Body of pancreas (tissue), 4 donors: ENCODE measurements at places on chromosomes 5 and 9.

- no peak for DNase-seq
Observed at GRCh38 chr5:174176511-174176910, 131.0 kb downstream of the NSG2 start.

DNA sequence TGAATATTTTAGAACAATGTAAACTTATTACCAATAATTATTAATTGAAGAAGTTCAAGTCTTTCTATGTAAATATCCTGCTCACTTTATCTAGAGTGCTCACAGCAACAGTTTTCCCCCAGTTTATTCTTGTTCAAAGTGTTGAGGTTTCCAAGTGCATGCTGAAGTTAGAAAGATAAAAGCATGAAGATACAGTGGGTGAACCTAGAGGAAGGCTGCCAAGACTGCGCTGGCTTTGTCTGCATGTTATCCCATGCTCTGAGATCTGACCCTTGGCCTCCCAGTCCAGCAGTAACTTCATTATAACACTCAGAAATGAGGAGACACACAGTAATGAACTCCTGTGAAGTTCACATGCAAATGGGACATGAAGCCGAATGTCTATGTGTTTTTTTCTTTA is 76.0 kb upstream of the PIP5K1B start:
- peak; percentile 22 for DNase-seq

DNA sequence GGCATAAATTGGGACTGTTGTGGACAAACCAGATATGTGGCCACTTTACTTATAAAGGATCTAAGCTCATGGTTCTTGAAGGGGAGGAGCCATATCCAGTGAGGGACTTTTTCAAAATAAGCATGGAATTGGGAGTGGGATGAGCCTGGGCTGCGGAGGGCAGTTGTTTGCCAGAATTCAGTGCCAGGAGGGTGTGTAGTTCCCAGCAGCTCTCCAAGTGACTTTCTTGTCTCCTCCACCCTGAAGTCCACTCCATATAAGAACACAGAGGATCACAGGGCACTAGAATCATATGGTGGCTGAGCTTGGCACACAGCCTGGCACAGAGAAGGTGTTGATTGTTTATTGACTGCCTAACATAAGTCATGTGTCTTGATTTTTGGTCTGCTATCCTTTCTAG is 121.1 kb downstream of the CAVIN4 start:
- DNase-seq, result no peak

GRCh38 chr9:107409581-107410389 is 79.8 kb downstream of the KLF4 start:
- DNase-seq, result no peak

DNA sequence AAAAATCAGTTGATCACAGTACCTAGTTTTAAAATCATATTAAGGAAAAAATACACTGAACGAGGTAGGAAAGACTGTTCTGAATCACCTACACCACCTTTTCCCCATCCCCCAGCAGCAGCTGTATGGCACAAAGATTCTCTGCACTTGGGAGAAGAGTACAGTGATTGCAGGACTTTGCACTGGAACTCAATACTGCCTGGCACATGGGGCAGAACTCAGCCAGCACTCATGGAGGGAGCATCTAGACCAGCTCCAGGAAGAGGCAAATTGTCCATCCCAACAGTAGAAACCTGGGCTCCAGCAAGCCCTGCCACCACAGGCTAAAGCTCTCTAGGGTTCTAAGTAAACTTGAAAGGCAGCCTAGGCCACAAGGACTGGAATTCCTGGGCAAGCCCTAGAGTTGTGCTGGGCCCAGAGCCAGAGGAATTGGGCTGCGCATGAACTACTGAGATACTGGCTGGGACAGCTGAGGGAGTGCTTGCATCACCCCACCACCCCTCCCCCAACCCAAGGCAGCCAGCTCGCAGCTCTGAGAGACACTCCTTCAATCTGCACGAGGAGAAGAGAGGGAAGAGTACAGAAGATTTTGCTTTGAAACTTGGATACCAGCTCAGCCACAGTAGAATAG is 654.4 kb upstream of the CDH6 start:
- no peak for DNase-seq

- peak; percentile 94 for DNase-seq
Observed at GRCh38 chr9:135281791-135282737, 194.6 kb downstream of the OLFM1 start.

DNA sequence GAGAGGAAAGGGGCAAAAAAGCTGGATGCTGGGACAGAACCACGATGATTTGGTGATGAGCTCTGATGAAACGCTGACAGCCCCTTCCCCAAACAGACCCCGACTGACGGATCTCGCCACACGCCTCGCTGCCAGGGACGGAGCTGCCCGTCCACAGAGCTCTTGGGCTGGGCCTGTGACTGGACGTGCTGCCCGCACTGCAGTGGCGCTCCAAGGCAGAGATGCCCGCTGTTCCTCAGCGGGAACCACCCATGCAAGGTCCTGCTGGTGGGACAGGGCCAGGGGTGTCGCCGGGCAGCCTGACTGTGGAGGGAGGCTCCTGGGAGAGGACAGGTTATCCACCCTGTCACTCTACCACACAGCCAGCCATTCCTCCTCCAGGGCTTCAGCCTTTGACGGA is 66.0 kb upstream of the SARDH start:
- no peak for DNase-seq

DNA sequence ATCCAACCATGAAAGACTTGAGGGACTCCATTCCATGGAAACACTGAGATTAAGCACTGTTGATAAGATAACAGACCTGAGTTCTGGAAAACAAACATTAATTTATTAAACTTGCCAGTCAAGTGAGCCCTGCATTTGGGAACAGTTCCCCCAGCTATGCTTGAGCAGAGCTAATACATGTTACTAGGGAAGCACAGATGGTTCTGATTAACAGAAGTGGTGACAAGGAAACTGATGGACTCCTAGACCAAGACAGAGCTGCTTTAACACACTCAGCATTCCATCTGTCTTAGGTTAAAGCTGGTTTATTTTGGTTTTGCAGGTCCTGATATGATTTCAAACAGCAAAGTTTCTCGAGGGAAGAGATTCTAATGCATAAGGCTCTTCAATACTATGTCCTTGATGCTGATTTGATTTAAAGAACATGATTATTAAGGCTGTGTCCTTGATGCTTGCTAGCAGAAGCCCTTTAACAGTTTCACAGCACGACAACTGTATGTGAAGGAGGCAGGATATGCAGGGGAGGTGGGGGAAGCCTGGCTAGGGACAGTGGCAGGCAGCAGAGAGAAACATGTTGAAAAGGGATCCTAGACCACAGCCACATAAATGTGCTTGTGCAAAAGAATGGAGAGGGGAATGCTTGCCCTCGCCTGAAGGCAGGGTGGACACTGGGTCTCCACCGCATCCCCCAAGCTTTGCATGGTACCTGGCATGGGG is 66.2 kb downstream of the ACTBL2 start:
- no peak for DNase-seq

DNA sequence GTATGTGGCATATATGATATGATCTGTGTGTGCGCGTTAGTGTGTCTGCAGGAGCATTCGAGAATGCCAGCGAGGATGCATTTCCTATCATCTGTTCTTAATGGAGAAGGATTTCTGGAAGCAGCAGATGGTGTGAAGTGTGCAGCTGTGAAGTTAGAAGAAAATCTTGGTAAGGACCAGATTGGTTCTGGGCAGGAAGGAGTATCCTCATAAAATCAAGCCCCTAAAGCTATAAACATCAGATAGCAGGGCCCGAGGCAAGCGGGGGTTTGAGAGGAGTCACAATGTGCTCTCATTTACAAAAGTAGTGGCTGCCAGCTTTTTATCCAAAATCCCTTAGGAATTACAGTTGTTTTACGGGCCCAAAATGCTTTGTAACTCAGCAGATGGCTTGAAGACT is 40.0 kb downstream of the DAPK1 start:
- no peak for DNase-seq

DNA sequence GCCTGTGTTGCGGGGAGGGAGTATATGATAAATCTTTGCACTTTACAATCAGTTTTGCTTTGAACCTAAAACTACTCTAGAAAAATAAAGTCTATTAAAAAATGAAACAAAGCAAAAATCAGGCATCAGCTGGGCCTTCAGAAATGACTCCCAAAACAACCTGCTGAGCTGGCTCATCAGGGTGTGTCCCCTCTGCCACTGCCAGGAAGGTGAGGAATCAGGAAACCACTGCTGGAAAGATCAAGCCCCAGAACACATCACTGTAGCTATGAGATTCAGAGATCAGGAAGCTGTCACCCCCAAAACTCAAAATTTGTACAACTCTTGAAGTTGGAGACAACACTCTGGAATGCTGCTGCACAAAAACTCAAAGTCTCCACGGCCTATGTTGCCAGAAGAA is 40.5 kb upstream of the TBCA start:
- DNase-seq, result no peak

GRCh38 chr9:35538361-35539234 is 48.7 kb downstream of the RUSC2 start:
- no peak for DNase-seq

GRCh38 chr5:180119903-180120236 is 48.3 kb upstream of the RNF130 start:
- no peak for DNase-seq

GRCh38 chr5:171629628-171630349 is 155.8 kb upstream of the SMIM23 start:
- DNase-seq, result peak; percentile 10

GRCh38 chr5:159038907-159039306 is 60.8 kb downstream of the EBF1 start:
- no peak for DNase-seq

DNA sequence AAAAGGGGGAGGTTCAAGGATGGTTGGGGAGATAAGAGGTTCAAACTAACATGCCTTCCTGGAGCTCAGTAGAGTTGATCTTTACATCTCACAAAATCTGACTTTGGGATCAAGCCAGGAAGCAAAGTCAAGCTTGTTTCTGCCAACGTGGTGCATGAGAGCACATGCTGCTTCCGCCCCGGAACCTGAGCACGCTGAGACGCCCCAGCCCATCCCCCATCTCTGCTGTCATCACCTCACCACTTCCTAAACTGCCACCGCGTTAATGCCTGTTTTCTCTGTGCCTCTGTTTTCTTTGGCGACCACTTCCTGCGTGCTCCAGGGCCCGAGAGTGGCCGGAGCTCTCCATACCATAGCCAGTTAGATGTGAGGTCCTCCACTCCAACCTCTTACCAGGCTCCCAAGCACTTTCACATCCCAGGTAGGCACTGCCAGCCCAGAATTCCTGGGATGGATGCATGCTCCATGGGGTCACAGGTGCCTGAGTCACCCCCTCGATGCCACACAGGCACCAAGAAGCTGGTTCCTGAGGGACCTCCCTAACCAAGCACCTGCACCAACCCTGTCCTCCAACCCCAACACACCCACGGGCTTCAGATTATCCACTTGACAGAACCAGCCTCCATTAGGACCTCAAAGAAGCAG is 31.2 kb upstream of the AFAP1L1 start:
- DNase-seq, result no peak

DNA sequence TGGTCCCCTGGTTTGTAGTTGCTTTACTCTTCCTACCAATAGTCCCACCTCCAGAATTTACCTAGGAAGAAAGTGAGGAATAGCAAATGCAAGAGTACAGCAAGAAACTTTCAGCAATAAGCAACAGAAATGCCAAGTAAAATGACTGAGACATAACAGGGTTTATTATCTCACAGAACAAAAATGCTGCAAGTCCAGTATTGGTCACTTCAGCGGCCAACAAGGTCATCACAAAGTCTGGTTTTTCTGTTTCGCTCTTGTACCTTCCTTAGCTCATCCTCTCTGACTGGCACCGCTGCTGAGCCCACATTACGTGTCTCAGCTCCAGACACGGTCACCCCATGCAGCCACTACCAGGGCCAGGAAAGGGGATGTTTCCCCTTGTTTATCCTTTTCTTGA is 82.7 kb downstream of the RFK start:
- no peak for DNase-seq

DNA sequence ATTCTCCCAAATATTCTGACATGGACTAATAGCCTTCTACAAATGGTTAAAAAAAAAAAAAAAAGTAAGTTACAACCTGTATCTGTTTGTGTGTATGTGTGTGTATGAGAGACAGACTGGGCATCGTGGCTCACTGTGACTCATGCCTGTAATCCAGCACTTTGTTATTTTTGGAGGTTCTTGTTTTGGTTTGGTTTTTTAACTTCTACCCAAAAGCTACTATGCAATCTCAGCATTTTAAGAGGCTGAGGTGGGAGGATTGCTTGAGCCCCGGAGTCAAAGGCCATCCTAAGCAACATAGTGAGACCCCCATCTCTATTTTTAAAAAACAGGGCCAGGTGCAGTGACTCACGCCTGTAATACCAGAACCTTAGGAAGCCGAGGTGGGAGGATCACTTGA is 17.6 kb upstream of the HAVCR1 start:
- DNase-seq, result peak; percentile 4

- DNase-seq, result no peak
Observed at GRCh38 chr9:81653240-81653639, 36.1 kb downstream of the TLE1 start.

DNA sequence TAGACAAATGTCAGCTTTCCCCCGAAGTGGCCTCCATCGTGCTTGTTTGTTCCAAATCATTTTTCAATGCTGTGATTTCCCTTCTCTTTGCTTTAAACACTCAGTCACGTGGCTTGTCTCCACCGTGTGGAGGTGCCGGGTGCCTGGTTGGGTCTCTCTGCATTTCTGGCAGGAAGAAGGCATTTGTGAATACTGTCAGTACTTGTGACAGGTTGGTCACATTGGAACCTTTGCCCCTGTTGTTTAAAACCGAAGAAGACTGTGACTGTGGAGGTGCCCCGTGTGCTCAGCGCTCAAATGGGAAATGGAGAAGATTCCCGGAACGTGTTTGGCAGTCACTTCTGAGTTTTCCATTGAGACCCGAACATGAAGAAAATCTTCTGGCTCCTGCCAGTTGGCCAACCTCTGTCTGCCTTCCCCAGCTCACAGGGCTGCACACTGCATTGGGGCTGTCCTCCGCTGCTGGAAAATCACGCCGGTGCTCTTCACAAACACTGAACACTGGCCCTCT is 74.6 kb downstream of the LMNB1 start:
- DNase-seq, result no peak

- no peak for DNase-seq
Observed at GRCh38 chr5:36605241-36605640, 1.2 kb upstream of the SLC1A3 start.

- no peak for DNase-seq
Observed at GRCh38 chr9:26329974-26330373, 562.6 kb downstream of the CAAP1 start.
